Occipital lobe (tissue), 3 donors: ENCODE measurements at places on chromosomes 3 and 15.

GRCh38 chr3:134485075-134485717 is 589 bp downstream of the ANAPC13 start:
- DNase-seq, result no peak

- no peak for DNase-seq
Observed at GRCh38 chr3:117887901-117888300, 1146.7 kb downstream of the IGSF11 start.

- DNase-seq, result no peak
Observed at GRCh38 chr3:197317250-197317963, 19.0 kb upstream of the DLG1 start.

DNA sequence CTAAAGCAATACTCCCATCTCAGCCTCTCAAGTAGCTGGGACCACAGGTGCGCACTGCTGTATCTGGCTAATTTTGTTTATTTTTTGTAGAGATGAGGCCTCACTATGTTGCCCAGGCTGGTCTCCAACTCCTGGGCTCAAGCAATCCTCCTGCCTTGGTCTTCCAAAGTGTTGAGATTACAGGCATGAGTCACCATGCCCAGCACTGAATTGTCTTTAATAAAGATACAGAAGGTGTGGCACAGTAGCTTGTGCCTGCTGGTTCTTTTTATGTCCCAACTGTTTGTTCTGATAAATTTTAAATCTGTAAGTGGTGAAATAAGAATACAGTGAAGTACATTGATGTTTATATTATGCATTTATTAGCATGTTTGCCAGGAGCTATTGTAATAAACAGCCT is 20.6 kb upstream of the TRAK1 start:
- DNase-seq, result no peak

- DNase-seq, result peak; percentile 8
Observed at GRCh38 chr3:63279005-63279841, 1.1 kb downstream of the SYNPR start.

DNA sequence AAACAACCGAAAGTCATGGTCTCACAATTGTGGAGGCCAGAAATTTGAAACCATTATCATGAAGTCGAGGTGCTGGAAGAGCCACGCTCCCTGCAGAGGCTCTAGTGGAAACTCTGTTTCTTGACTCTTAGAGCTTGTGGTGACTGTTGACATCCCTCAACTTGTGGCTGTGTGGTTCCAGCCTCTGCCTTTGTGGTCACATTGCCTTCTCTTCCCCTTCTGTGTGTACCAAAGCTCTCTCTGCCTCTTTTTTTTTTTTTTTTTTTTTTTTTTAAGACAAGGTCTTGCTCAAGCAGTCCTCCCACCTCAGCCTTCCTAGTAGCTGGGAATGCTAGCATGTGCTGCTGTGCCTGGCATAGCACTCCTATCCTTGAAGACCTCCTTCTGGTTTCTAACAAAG is 48.7 kb upstream of the CRTC3 start:
- DNase-seq, result no peak

DNA sequence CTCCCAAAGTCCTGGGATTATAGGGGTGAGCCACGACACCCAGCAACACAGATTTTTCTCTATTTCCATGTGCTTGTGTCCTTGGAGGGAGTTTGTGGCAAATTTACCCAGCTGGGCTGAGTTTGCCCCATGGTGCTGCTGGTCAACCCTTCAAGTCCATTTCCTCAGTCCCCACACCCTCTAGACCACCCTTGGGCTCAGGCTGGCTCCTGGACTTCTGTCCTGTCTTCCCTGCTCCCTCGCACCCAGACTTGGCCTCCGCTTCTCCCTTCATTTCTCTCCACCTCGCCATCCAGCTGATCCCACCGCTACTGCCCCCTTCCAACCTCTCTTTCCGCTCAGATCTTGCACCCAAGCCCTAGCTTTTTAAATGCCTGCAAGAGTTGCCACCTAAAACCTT is 7.3 kb upstream of the RHOV start:
- no peak for DNase-seq

DNA sequence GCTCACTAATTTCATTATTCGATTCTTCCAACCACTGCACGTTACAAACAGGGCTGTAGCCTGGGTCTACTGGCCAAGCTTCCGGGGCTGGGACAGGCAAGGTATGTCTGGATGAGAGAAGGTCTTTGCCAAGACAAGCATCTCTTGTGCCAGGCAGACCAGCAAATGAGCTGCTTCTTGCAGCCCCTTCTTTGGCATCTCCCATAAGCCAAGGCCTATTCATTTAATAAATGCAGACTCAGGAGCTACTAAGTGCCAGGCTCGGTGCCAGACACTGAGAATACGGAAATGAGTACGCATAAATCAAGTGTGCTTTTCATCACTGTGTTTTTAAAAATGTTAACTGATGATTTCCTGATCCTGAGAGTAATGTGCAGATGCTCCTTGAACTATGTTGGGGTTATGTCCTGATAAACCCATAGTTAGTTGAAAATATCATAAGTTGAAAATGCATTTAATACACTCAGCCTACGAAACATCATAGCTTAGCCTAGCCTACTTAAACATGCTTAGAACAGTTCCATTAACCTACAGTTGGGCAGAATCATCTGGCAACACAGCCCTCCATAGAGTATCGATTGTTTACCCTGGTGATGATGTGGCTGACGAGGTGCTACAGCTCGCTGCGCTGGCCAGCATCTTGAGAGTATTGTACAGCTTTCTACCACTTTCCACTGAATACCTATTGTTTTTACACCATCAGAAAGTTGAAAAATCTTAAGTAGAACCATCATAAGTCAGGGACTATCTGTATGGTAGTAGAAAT is 135.0 kb upstream of the CTDSPL start:
- DNase-seq, result no peak

DNA sequence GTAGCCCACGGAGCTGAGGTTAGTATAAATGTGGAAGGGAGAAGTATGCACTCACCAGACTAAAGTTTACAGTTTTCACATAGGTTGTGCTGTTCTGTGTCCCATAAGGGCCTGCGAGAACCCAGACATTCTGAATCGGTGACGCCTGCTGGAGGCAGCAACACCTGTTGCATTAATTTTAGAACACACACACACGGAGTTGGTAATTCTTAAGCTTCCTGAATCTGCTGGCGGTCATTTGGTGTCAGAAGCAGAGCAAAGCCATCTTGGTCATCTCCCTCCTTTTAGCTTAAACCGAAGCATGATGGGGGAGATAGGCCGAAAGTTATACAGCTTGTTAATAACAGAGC is 41.1 kb upstream of the AP3B2 start:
- DNase-seq, result no peak

GRCh38 chr3:148066802-148067201 is 630.9 kb upstream of the AGTR1 start:
- DNase-seq, result no peak

GRCh38 chr3:134008630-134009156 is 21.0 kb downstream of the SLCO2A1 start:
- DNase-seq, result no peak

- DNase-seq, result no peak
Observed at GRCh38 chr15:96720656-96721055, 390.2 kb downstream of the NR2F2 start.

- no peak for DNase-seq
Observed at GRCh38 chr15:77033729-77034671, 36.9 kb downstream of the TSPAN3 start.

DNA sequence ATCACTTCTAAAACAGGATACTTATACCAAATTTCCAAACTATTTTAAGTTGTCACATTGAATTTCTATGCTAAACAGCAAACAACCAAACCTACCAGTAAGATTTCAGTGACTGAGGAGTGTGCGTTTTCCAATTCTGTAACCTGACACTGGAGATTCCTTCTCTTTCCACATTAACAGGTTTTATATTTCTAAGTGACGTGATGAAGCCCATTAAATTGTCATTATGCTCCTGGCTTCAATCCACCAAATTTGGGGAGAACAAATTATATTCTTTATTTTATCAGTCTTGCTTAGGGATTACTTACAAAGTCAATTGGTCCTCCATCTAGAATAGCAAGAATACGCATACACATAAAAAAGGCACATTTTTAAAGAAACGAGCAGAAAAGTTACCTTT is 764.8 kb upstream of the NR2F2 start:
- DNase-seq, result no peak

DNA sequence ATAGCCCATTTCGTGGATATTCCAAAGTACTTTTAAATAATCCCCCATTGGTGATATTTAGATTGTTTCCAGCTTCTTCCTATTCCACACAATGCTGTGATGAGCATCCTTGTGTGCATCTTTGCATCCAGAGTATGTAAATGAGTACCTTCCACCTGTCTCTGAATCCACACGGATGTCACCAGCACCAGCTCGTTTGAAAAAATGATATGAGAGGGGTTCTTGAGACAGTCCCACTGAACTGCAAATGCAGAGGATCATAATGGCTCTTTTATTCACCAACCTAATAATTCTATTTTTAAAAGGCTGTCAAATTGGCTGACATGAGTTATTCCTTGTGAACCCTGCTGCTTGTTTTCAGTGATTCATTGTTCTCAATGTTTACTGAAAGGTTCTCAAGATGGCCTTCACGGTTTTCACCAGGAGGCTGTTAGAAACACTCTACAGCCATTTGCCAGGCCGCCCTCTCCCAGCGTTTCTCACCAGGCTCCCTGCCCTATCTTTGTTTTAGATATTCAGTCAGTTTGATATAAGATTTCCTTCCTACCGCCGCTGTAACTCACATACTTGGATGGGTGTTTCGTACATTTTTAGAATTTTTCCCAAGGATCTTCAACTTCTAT is 96.7 kb upstream of the PTPRG start:
- DNase-seq, result no peak

GRCh38 chr3:23726811-23727548 is 78.8 kb upstream of the UBE2E1 start:
- no peak for DNase-seq

DNA sequence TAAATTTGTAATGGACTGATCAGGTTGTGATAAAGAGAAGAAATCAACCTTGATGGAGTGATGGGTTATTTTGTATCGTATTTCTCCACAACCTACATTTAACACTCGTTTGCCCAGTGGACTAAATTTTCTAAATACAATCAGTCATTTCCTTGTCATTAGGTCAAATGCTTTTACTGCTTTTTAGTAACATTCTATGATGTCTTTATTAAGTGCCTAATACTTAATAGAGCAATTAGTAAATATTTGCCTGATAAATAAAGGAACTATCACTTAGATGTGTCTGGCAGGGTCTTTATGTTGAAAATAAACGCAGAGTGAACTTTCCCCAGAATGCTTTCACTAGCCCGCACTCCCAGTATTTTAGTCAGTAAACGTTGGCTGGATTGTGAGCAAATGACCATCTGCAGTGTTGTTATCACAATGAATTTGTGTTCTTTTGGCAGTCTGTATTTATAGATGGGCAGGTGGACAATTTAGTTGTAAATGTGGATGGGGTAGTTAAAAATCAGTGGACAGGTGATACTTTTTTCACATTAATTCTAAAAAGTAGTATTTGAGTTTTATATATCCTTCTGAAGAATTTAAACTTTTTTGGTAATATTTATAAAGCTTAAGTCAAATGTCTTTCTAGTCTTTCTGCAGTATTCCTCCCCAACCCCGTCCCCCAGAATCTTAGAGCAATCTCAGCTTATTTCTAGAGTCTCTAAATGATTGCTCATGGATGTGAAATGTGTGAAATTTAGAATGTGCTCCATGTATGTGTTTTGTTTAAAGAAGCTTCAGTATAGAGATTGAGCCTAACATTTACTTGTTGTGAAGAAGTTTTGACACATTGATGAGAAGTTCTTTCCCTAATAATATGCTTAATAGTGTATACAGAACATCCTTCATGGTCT is 4.9 kb downstream of the USP3 start:
- no peak for DNase-seq

DNA sequence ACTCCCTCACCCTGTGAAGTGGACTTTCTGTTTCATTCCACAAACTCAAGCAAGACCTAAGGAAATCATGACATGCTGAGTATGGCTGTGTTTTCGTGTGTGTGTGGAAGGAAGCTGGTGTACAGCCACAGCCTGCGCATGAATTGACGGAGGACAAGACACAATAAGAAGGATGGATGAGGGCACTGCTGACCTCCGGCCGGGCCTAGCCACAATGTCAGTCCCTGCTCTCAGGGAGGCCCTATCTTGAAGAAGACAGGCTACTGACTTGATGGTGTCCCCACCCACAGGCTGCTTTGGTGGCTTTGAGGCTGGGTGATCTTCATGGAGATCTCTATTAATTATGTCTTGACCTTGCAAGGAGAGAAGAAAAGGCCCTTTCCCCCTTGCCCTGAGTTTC is 39.3 kb upstream of the CDCP1 start:
- DNase-seq, result no peak

DNA sequence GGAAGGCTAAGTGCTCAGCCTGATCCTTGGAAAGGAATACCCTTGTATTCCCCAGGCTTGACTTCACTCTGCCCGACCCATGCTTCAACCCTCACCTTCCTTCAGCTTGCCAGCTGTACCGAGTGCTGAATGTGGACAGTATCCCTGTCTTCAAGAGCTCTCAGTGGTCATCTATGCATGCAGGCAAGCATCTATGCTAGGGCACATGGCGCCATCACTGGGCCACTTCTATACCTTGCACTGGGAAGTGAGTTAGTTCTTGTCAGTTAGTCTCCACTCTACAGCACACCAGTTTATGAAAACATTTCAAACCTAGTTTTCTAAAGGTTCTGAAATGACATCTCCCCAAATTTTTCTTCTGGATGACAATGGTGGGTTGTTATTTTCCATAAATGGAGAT is 82.0 kb upstream of the MYRIP start:
- no peak for DNase-seq

DNA sequence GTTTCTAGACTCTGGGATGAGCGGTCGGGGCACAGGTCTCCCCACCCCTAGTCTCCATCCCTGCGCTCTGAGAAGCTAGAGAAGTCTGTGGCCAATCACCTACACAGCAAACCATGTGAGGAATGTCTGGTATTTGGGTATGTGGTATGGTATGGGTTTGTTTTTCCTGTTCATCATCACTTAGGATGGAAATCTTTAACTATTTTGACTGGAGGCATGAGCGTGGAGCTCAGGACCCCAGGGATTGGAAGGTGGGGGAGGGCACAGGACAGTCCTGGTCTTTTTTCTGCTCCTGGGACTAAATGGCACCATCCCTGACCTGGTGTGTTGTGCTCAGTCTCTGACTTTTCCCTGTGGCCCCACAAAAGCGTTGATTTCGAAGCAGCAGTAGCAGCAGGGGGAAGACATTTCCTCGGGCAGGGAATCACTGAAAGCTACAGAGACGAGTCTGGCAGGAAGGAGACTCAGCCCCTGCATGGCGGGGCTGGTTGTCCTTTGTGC is 191.7 kb upstream of the TPM1 start:
- no peak for DNase-seq

DNA sequence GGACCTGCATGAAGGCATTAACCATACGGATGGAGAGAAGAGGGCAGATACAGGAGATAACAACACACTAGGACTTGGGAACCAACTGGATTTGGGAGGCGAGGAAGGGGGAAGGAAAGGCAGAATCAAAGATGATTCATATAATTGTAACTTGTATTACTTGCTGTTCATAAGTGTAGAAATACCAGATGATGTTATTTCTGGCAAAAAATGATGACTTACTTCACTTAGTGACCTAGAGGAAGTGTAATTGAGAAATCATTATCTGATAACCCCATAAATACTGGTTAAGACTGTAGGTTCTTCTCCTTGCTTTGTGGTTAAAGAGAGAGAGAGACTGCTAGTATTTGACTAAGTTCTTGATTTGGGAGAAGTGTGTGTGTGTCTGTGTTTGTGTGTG is 50.5 kb upstream of the GK5 start:
- no peak for DNase-seq

GRCh38 chr3:175288621-175289020 is 429.5 kb downstream of the NAALADL2 start:
- DNase-seq, result no peak

- DNase-seq, result no peak
Observed at GRCh38 chr15:49361370-49361769, 61.7 kb upstream of the FGF7 start.
